Daoy (cell line): ENCODE measurements at places on chromosomes 12 and 14. TPM values are rescaled to one million over a fixed set of nuclear protein-coding genes. Genes with fewer than 3 reads are reported as not detected.

The LRRK2 gene
- total RNA-seq = 0.92 and 1.5 TPM in 2 replicates

The MYO1A gene
- total RNA-seq = not detected in 2 replicates

GRCh38 chr12:59735231-59735630, 139.4 kb downstream of the SLC16A7 start:
- DNase-seq = no peak

DNA sequence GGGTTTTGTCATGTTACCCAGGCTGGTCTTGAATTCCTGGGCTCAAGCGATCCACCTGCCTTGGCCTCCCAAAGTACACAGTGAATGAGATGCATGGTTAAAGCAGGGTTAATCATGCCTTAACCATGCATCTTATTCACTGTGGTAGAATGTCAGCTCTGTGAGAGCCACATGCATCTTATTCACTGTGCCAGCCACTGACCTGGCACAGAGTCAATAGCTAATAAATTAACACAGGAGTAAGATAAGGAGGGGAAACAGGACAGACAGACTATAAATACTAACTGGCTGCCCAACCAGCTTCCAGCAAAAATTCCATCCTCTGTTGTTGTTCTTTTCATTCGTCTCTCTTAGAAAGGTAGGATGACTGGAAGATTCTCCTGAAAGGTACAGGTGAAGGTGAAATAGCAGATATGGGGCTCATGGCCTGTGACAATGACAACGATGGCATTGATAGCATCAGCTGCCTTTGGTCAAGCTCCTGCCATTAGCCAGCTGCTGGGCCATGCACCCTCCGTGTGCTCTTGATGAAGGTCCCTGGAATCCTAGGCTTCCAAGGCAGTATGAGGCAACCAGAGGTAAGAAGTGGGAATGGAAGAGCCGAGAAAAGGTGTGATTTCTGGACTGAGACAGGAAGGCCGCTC, 76.6 kb downstream of the ZNF664 start:
- peak; percentile 40 for DNase-seq

- DNase-seq = peak; percentile 73
Measured at GRCh38 chr12:63844391-63845341, at the start of gene SRGAP1. SRGAP1 (plus strand) TSS chr12:63844700; CDS start chr12:63844817, 117 bp downstream.

DNA sequence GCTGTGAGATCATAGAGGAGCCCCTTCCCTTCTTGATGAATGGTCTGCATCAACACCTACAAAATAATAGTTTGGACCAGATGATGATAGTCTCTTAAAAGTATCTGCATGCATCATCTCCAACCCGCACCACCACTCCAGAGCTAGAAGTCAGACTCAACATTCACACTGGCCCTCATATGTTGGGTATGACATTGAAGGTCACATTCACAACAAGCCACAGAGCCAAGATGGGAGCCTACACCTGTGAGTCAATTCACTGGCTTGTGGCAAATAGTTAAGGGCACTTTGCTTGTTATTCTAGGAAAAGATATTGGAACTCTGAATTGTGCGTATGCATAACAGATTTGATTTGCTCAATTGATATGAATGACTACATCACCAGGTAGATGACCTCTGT, 1197.9 kb downstream of the VRK1 start:
- DNase-seq = no peak

- DNase-seq = no peak
Measured at GRCh38 chr14:38721822-38722431, 381.1 kb downstream of the SEC23A start.
